Suprapubic skin (tissue), 4 donors: ENCODE measurements at places on chromosomes 6 and 20. TPM values are rescaled to one million over a fixed set of nuclear protein-coding genes. Genes with fewer than 3 reads are reported as not detected.

The SGK1 gene
- 684 TPM for total RNA-seq

The MCM8 gene
- total RNA-seq, result 4.3 TPM

The CASS4 gene
- total RNA-seq, result 1.9 TPM

The TGM6 gene
- 1.1 TPM for total RNA-seq

The BNIP5 gene
- 0.11 TPM for total RNA-seq

The TMEM217 gene
- 0.30 TPM for total RNA-seq

The C2 gene
- 4.9 TPM for total RNA-seq

The HTR1E gene
- total RNA-seq, result not detected

The FOXS1 gene
- not detected for total RNA-seq

The C6orf52 gene
- not detected for total RNA-seq

The MICAL1 gene
- total RNA-seq, result 45.9 TPM

The FOXC1 gene
- total RNA-seq, result 15.4 TPM

The ZNF451 gene
- 102 TPM for total RNA-seq

The PET117 gene
- total RNA-seq, result 15.1 TPM

The CCN5 gene
- 40.1 TPM for total RNA-seq

The PRICKLE4 gene
- total RNA-seq, result 0.34 TPM

The ETV7 gene
- total RNA-seq, result 12.0 TPM

The SPDEF gene
- 39.3 TPM for total RNA-seq

The GFOD1 gene
- 14.8 TPM for total RNA-seq

The DDO gene
- not detected for total RNA-seq

The KLC4 gene
- 45.9 TPM for total RNA-seq

The DLK2 gene
- 26.9 TPM for total RNA-seq
